ENCODE measurements at places on chromosomes 13 and 19. TPM values are rescaled to one million over a fixed set of nuclear protein-coding genes. Genes with fewer than 3 reads are reported as not detected.
A peak's percentile ranks its signal among the peaks of the same experiment; 100 is the strongest.

Gene LCP1
- polyA plus RNA-seq: 1,545 TPM

Gene MYO1F
- 161 TPM for polyA plus RNA-seq

Gene KANK3
- 3.6 TPM for polyA plus RNA-seq

Gene RPL36
- polyA plus RNA-seq: 2,003 TPM

Gene ANKRD24
- 0.48 TPM for polyA plus RNA-seq

Gene RAB3A
- 0.59 TPM for polyA plus RNA-seq

Gene CLEC17A
- not detected for polyA plus RNA-seq

DNA sequence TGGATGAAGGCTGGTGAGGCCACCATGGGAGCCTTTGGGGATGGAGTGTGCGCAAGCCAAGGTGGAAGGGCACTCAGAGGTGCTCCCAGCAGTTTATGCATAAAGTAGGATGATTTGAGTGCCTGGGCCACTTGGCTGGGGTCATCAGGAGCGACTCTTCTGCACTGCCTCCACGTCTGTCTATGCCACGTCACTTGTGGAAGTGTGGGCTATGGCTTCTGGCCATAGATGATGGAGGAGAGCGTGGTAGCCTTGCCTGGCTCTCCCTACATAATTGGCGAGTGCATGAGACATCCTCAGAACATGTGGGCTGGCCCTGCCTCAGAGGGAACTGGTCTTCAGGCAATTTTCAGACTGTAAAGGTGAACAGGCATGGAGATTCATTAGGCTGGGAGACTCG, 182.9 kb downstream of the TEX29 start:
- no peak for DNase-seq

- no peak for DNase-seq
Measured at GRCh38 chr13:28576067-28576466, 81.1 kb upstream of the FLT1 start.

- no peak for DNase-seq
Measured at GRCh38 chr13:94028650-94029049, 450.8 kb downstream of the DCT start.

GRCh38 chr19:13794398-13794756, 866 bp upstream of the ZSWIM4 start:
- no peak for DNase-seq

DNA sequence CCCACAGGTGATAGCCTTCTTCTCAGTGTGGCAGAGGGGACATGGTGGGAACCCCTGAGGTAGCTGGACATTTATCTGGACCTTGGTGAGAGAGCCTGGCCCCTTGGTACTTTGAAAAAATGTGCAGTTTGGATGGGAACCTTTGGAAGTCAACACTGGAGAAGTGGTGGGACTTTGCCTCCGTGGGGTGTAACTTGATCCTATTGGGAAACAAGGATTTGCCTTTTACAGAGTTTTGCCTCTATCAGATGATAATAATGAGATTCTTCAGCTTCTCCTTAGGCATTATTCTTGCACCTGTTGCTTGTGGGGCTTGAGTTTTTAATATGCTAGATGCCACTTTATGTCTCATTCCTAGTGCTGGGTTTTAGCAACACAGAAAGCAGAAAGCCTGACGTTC, 99.0 kb downstream of the ERCC5 start:
- no peak for DNase-seq

- DNase-seq: no peak
Measured at GRCh38 chr19:53596056-53596455, 35.7 kb upstream of the DPRX start.

GRCh38 chr13:76848596-76848995, 37.6 kb downstream of the KCTD12 start:
- no peak for DNase-seq

DNA sequence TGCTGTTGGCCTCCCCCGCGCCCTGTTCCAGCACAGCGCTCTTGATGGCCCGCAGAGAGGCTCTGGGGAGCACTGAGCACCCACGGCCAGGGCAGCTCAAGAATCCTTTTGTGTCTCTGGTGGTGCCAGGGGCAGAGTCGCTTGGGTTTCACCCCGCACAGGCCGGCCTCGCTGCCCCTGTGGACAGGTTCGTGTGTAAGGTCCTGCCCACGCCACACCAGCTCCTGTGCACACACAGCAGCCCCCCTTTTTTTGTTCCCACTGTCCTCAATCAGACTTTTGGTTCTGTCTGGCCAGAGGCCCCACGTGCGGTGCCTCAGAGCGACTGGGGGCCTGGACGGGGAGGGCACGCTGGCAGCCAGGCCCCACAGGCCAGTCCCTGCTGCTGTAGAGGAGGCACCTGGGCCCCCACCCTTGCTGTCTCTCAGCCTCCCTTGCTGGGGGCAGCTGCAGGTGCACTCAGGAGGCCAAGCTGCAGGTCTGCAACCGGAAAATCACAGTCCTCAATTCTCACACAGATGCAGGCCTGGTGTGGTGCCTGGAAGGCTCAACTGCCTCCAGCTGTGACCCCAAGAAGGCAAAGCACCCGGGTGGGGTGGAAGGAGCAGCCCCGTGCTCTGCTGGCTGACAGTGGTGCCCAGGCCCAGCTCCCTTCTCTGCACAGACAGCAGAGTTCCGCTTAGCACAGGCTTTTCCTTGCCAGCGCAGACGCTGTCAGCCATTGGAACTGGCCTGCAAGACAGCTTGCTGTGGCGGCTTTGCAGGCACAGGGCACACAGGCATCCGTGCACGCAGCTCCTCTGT, 12.6 kb upstream of the F7 start:
- no peak for DNase-seq

DNA sequence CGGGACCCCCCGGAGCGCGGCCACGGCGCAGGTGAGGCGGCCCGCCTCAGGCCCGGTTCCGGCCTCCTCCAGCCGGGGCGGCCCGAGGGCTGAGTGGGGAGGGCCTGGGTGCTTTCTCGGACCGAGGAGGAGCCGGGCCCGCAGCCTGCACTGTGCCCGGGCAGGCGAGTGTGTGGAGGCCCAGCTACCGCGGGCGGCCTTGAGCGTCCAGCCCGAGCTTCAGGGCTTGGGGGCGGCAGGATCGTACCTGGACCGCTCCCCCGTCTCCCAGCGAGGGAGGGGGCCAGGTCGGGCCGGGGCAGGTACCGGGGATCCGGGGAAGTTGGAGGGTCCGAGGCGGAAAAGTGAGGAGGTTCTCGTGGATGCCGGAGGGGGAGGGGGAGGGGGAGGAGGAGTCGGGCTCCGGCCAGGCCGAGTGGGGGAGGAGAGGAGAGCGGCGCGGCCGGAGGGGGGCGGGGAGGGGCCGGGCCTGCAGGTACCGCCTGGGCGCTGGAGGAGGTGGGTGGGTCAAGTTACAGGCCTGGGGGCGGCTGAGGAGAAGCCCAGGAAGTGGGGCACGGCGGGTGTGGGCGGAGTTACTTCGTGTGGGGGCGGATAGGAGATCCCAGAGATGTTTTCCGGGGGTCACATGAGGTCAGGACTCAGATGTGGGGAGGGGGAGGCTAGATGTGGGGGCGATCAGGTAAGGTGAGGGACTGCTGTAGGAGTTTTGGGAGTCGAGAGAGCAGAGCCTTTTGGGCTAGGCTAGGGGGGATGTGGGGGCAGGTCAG, 545 bp downstream of the NACC1 start:
- no peak for DNase-seq

GRCh38 chr19:1560286-1560882, 7.7 kb downstream of the MEX3D start:
- no peak for DNase-seq

- peak; percentile 26 for DNase-seq
Measured at GRCh38 chr19:40689339-40690049, 957 bp downstream of the NUMBL start.

- no peak for DNase-seq
Measured at GRCh38 chr13:42680748-42681147, 100.6 kb upstream of the FAM216B start.
